WTC11 (cell line): ENCODE measurements at places on chromosomes 4 and X. TPM values are rescaled to one million over a fixed set of nuclear protein-coding genes. Genes with fewer than 3 reads are reported as not detected.

GRCh38 chr4:165199286-165199685 is 8.1 kb upstream of the KLHL2 start:
- DNase-seq: no peak

GRCh38 chrX:15343075-15343476 is 7.8 kb upstream of the PIGA start:
- DNase-seq: no peak

- DNase-seq: no peak
These were observed 133.3 kb upstream of the PCDH7 start for GRCh38 chr4:30586850-30587249.

- no peak for DNase-seq
These were observed 73.2 kb downstream of the NHS start for GRCh38 chrX:17448188-17448587.

GRCh38 chrX:24253030-24253429 is 60.8 kb downstream of the SUPT20HL2 start:
- no peak for DNase-seq

DNA sequence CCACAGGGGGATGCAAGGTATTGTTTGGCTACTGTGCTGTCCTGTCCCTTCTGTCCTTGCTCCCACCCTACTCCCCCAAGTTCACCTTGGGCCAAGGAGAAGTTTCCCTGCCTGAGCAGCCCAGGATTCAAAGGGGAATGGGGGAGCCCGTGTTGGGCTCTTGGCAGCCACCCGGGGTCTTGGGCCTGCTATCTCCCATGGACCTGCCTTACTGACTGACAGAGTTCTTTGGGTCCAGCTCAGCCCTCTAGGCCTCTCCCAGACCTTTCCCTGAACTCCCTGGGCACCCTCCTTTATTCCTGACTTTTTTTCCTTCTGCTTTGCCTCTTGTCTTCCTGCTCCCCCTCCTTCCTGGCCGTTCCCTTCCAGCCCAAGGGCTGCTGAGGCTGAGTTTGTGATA is 67.4 kb downstream of the STARD8 start:
- no peak for DNase-seq

DNA sequence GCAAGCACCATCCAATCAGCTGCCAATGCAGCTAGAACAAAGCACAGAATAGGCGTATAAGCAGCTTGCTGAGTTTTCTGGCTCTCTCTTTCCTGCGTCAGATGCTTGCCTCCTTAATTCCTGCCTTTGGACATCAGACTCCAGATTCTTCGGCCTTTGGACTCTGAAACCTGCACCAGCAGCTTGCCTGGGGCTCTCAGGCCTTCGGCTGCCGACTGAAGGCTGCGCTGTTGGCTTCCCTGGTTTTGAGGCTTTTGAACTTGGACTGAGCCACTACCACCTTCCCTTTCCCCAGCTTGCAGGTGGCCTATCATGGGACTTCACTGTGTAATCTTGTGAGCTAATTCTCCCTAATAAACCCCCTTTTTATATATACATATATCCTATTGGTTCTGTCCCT is 6.1 kb downstream of the TMEM192 start:
- DNase-seq: no peak

- DNase-seq: no peak
These were observed 24.4 kb downstream of the LCORL start for GRCh38 chr4:17997129-17997528.

GRCh38 chrX:47749185-47749967 is 87.3 kb upstream of the ZNF81 start:
- no peak for DNase-seq

- DNase-seq: no peak
These were observed 42.7 kb upstream of the RASSF6 start for GRCh38 chr4:73662709-73663546.

DNA sequence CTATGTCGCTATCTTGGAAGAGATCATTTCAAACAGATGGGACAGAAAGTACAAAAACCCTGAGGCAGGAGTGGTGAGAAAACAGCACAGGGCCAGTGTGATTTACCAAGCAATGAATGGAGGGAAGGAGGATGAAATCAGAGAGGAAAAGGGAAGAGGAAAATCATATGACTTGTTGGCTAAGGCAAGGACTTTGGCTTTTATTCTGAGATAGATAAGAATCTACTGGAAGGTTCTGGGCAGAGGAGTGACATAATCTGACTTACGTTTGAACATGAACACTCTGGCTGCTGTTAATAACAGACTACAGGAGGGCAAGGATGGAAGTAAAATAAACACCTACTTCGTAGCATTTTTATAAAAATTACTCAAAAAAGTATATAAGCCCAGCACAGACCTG is 207.8 kb upstream of the SLC7A11 start:
- DNase-seq: no peak

The CFAP47 gene
- 0.07 TPM in 1 of 3 replicates, not detected in the others for total RNA-seq

The PNMA3 gene
- 3.7 to 6.5 TPM (median 5.8 TPM) in 3 replicates for total RNA-seq
